WERI-Rb-1 (cell line): ENCODE measurements at places on chromosomes 3 and 15.

DNA sequence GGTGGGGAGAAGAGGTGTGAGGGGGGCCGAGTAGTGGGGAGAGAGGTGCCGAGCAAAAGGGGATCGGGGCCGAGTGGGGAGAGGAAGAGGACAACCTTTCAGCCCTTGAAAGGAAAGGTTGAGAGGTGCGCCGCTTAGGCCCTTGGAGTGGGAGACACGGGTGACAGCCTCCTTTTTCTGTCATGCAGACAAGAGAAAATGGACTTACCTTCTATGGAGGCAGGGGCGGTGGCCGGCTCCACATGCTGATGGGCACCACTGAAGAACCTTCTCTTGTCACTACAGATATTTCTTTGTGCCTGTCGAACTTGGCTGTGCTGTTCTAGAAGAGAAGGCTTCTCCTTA is 421 bp downstream of the KLHL18 start:
- DNase-seq: no peak

GRCh38 chr15:43903864-43904290 is 77.1 kb downstream of the WDR76 start:
- DNase-seq: peak; percentile 82

DNA sequence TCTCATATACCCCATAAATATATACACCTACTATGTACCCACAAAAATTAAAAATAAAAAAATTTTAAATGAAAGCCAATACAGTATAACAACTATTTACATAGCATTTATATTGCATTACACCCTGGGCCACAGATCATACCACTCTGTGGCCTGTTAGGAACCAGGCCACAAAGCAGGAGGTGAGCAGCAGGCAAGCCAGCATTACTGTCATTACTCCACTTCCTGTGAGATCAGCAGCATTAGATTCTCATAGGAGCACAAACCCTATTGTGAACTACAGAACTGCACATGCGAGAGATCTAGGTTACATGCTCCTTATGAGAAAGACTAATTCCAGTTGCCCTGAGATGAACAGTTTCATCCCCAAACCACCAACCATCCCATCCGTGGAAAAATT is 17.4 kb downstream of the FILIP1L start:
- no peak for DNase-seq

GRCh38 chr15:56491110-56491722 is 26.3 kb upstream of the MNS1 start:
- peak; percentile 81 for DNase-seq

- peak; percentile 52 for DNase-seq
These were observed 177.5 kb downstream of the RAB11A start for GRCh38 chr15:66046751-66047150.

- no peak for DNase-seq
These were observed 49.7 kb downstream of the MAGEF1 start for GRCh38 chr3:184662187-184662586.

DNA sequence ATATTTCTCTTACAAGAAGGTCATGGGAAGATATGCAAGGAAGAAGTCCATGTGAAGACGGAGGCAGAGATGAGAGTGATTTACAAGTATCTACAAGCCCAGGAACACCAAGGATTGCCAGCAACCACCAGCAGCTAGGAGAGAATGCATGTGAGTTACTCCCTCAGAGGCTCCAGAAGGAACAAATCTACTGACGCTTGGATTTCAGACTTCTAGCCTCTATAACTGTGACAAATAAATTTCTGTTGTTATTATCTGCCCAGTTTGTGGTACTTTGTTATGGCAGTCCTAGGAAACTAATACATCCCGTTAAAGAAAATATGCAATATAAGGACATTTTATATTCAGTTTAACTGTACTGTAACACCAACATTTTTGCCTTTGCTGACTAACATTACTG is 283.9 kb downstream of the BCHE start:
- no peak for DNase-seq

DNA sequence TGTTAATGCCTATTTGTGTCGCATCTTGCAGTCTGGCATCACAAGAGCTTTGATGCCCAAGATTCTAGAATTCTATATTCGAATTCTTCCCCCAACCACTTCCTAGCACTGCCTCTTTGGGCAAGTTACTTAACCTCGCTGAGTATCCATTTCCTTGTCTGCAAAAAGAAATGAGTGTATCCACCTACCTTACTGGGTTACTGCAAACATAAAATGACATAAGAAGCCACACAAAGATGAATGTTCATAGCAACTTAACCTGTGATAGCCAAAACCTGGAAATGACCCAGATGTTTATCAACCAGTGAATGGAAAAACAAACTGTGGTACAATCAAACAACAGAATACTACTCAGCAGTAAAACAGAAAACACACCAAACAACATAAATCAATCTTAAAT is 24.9 kb downstream of the RFTN1 start:
- no peak for DNase-seq

GRCh38 chr3:10753964-10754363 is 62.1 kb upstream of the SLC6A11 start:
- no peak for DNase-seq

- no peak for DNase-seq
These were observed 662.0 kb upstream of the GBE1 start for GRCh38 chr3:82423268-82424030.

- DNase-seq: no peak
These were observed 338.9 kb upstream of the GBE1 start for GRCh38 chr3:82100378-82100777.

GRCh38 chr15:100152463-100152862 is 189.3 kb downstream of the ADAMTS17 start:
- no peak for DNase-seq

- no peak for DNase-seq
These were observed 254.2 kb downstream of the PLOD2 start for GRCh38 chr3:145906755-145907154.

- DNase-seq: no peak
These were observed 88.8 kb downstream of the IGSF11 start for GRCh38 chr3:118945834-118946233.

GRCh38 chr3:170759511-170760173 is 110.4 kb downstream of the RPL22L1 start:
- DNase-seq: no peak

DNA sequence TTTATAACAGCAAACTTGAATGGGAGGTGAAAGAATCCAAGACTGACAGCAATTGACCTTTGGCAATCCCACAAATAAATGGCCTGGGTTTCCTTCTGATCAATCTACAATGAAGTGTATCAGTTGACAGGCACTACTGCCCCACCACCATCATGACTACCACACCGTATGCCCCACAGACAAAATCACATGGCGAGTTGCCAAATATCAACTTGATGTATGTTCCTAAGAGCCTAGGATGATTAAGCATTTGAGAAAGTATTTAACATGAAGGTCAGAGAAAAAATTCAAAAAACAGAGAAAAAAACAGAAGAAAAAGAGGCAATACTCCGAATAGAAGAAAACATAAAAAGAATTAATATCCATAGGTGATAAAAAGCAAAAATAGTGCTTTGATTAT is 215.9 kb upstream of the STAC start:
- DNase-seq: no peak

DNA sequence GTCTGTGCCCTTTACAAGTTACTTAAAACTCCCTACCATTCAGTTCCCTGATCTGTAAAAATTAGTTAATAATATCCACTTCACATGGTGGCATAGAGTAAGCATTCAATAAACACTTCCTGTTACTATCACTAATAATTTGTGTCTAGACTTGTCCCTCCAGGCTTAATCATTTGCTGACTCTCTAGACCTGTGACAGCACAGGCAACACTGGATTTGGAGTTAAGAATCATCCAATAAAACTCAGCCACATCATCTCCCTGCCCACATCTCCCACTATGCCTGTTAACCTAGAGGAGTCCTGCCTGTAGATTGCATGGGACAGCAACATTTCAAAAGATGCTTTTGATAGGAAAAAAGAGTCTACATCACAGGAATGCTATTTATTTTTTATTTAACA is 564.6 kb downstream of the MFSD1 start:
- DNase-seq: no peak

DNA sequence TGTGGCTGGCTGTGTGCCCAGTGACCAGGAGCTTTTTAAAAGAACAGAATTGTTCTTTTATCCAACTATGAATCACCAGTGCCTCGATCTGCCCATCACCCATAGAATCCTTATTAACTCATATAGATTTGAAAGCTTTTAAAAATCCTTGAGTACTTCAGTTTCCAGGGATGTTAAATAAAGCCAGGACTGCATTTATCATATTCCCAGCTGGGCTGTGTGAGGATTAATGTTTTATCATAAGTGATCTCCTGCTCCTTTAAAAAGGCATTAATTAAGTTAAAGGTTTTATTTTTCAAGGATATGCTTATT is 234.0 kb downstream of the MYRIP start:
- DNase-seq: no peak

DNA sequence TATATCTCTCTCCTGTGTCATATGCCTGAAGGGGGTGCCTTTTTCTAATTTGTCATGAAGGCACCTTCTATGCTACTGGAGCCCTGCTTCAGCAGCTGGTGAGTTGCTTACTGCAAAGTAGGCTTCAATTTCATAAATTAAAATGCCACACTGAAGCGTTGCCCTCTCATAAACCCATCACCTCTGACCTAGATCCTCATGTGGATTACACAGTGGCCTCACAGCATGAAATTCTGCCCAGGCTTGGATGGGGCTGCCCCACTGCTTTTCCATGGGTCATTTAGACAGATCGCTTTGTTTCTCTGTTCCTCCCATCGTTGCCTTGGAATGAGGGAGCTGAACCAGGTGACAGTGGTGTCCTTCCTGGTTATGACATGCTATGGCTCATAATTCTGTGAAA is 131.2 kb downstream of the RPL22L1 start:
- DNase-seq: no peak

DNA sequence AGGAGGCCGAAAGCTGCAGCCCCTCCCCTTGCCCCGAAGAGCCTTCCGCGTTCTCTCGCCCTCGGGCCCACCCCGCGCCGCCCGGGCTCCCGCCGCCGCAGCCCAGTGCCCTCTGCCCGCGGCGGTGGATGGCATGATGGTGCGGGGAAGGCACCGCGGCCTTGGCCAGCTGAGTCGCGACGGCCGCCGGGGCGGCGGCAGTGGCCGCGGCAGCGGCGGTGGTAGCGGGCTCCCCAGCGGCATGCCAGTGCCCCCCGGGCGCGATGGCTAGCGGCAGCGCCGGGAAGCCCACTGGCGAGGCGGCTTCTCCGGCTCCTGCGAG is 1.2 kb downstream of the TLNRD1 start:
- DNase-seq: no peak

DNA sequence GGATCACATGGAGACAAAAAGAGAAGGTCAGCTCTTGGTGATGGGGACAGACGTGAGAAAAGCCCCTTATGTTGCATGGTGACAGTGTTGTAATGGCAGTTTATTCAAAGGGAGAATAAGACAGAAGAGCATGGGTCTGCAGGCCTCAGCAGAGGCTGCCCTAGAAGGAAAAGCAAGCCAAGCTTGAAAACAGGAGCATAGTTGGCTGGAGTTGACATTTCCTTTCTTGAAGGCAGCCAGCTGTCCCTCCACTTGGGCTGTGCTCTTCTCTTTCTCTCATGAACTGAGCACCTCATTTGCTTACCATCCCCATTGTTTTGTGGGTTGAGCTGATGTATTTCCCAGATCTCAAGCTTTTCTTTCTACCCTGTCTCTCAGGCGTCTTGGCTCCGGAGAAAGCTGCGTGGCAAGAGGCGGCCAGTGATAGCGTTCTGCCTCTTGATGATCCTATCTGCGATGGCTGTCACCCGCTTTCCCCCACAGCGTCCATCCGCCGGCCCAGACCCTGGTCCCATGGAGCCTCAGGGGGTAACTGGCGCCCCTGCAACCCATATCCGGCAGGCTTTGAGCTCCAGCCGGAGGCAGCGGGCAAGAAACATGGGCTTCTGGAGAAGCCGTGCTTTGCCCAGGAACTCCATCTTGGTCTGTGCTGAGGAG is 52.9 kb downstream of the GASK1A start:
- DNase-seq: no peak

DNA sequence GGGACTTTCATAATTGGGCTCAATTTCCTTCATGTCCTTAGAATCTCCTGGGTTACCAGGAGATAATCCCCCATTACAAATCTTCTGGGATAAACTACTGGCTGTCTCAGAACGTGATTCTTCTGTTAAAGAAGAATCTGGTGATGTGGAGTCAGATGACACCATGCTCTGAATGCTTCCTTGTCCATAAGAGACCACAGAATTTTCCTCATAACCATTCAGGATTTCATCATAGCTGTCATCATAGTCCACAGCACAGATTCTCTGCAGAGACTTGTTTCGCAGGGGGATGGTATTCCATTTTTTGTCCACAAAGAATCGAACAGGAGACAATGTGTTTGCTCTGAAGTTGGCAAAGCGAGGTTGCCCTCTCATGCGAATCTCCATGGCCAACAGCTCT is 109.8 kb upstream of the TSPAN3 start:
- no peak for DNase-seq

DNA sequence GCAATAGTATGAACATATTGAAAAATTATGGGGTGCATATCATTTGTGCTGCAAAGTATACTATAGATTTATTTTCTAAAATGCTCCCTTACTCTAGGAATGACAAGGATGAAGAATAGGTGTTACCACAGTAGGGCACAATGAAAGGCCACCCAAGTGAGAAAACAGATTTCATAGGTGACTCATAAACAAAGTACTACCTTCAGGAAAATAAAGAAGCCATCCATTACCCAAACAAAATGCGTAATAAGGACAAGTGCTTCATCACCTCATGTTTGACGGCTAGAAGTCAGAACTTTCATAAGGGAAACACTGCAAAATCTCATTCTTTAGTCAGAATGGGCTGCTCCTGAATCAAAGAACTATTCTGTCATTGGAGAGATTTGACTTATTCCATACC is 116.6 kb downstream of the MFSD1 start:
- no peak for DNase-seq

DNA sequence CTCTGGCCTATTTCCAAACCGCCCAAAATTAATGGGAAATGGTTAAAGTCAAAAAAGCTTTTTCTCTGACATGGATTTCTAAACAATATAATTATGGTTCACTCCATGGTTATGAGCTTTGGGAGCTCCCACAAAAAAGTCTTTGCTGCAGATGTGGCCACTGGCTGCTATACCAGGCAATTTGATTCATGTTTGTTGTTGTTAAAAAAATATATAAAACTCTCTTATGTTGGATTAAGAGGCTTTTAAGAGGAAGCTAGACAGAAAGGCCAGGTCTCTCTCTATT is 258.6 kb downstream of the TIGIT start:
- DNase-seq: no peak

- DNase-seq: no peak
These were observed 675.6 kb downstream of the GRM7 start for GRCh38 chr3:7536510-7536909.

- DNase-seq: peak; percentile 94
These were observed 1.5 kb upstream of the LIMD1 start for GRCh38 chr3:45592830-45593707.
